Bronchial epithelial cell (primary cell): ENCODE measurements at places on chromosomes 3 and 15.
A peak's percentile ranks its signal among the peaks of the same experiment; 100 is the strongest.

GRCh38 chr3:108983051-108983450, 29.4 kb upstream of the GUCA1C start:
- peak; percentile 46 for DNase-seq

GRCh38 chr3:157427901-157428300, 8.7 kb upstream of the PTX3 start:
- DNase-seq = no peak

DNA sequence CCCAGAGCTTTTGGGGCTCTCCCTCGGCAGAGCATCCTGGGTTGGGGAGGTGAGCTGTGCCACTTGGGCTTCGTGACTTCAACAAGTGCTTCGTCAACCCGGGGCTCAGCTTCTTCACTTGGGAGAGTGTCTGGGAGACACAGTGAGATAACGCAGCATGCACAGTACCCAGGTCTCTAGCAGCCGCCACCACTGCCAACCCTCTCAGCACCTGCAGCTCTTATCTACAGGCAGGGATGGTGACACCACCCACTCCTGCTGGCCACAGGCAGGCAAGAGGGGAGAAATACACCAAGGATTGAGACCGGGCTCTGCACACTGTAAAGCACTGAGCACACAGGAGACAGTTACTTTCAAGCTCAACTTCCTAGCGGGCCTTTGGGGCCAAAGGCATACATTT, 11.6 kb downstream of the TKT start:
- DNase-seq = no peak

- no peak for DNase-seq
Measured at GRCh38 chr3:39127269-39127907, 19.9 kb downstream of the TTC21A start.

DNA sequence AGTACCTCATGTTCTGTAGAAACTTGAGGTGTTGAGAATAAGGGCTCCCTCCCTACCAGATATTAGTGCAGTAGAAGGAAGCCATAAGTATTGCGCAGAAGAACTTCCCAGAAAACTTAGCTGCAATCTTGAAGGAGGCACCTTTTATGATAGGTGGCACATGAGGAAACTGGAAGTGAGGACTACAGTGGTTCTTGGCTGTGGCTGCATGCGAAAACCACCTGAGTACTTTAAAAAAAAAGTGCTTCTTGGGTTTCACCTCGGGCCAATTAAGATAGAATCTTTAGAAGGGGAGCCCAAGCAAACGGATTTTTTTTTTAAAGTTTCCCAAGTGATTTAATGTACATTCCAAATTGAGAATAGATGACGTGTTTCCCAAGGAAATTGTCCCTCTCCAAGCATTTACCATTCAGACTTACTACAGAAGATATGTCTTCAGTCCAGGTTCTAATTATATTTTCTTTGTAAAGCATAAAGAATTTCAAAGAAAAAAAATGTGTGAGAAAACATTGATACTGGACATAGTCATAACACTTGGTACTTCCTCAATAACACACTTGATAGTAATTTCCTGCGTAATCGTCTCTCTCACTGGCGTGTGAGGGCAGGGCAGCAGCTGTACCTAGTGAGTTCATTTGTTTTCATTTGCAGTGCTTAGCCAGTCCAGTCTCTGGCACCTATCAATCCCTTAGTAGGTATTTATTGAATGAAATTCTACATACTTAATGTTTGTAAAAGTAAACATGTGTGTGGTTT, 12.3 kb upstream of the NR1I2 start:
- peak; percentile 78 for DNase-seq

GRCh38 chr3:156826896-156827882, 1.0 kb downstream of the LEKR1 start:
- no peak for DNase-seq

DNA sequence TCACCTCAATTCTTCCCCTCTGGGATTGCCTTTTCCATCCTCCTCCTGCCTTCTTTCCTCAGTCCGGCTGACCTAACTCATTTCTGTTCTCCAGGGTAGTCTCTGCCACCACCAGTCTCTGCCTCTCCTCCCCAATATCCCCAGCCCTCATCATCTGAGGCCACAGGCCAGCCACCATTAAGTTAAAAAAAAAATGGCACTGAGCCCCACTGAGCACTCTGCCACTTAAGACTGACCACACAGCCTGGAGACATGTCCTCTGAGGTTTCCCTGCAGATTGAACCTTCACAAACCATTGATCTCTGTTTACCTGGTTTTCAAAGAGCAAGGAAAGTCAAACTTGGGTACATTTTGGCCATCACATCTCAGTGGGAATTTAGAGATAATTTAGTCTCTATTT, 13.6 kb downstream of the LRRC2 start:
- no peak for DNase-seq

- DNase-seq = no peak
Measured at GRCh38 chr15:35111861-35112260, 26.8 kb upstream of the NANOGP8 start.

GRCh38 chr15:59354417-59355031, 18.1 kb downstream of the MYO1E start:
- DNase-seq = no peak

- DNase-seq = no peak
Measured at GRCh38 chr3:134859341-134859740, 64.3 kb downstream of the EPHB1 start.

- peak; percentile 74 for DNase-seq
Measured at GRCh38 chr15:77420610-77421369, at the start of gene HMG20A. Gene HMG20A (plus strand): TSS chr15:77420888. CDS start chr15:77458408, 37,520 bp downstream.

- peak; percentile 34 for DNase-seq
Measured at GRCh38 chr15:43966646-43967045, 139.8 kb downstream of the WDR76 start.

DNA sequence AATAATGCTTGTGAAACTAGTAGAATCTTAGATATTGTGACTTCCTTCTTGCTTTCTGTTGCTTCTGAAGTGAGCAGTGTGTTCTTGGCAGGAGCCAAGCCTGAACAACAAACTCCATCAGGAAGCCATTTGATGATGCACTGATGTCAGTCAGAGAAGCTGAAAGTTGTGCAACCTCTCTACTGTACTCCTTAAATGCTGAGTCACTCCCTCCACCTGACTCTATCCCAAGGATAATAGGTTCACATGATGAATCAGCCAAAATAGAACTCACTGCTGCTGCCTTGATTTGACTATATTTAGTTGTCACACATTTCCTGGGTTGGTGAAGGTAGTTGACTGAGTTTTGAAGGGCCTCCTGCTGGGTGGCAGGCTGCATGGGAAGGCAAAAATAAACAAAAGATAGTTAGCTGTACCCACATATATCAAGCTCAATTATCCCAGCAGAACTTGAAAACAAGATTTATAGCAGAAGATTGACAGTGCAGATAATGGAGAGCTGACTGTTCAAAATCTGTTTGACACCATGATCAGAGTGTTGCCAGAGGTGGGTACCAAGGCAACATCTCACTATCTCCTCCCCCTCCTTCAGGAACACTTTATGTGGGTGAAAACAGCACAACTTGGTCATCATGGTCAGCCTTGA, 328.4 kb upstream of the DPH6 start:
- peak; percentile 97 for DNase-seq

DNA sequence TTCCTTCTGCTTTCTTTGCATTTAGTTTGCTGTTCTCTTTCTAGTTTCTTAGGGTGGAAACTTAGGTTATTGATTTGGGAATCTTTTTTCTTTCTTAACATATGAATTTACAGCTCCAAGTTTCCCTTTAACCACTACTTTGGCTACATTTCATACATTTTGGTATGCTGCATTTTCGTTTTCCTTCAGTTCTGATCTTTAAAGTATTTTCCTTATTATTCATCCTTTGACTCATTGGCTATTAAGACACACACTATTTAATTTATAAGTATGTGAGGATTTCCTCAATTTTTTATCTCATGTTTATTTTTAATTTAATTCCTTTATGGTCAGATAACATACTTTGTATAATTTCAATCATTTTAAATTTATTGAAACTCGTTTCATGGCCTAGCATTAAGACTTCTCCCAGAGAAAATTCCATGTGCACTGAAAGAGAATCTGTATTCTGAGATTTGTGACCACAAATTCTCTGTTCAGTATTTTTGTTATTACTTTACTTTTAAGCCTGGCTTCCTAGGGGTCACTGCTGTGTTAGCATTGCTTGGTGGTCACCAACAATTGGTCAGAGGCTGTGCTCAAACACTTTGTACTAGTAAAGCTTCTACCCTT, 87.7 kb downstream of the CFAP20DC start:
- DNase-seq = peak; percentile 3

GRCh38 chr3:37457378-37458065, 283.1 kb upstream of the LRRFIP2 start:
- DNase-seq = no peak

GRCh38 chr15:27743638-27744037, 355.5 kb downstream of the OCA2 start:
- no peak for DNase-seq

- DNase-seq = no peak
Measured at GRCh38 chr15:82798531-82799166, 7.2 kb downstream of the FSD2 start.

GRCh38 chr3:183875411-183875810, 9.3 kb downstream of the PARL start:
- DNase-seq = no peak

- DNase-seq = no peak
Measured at GRCh38 chr3:17402442-17402841, 340.0 kb downstream of the TBC1D5 start.

- no peak for DNase-seq
Measured at GRCh38 chr3:106381286-106381938, 512.6 kb upstream of the CBLB start.

- DNase-seq = no peak
Measured at GRCh38 chr15:62426387-62426956, 261.4 kb upstream of the C2CD4B start.

- DNase-seq = peak; percentile 20
Measured at GRCh38 chr15:47964229-47964628, 156.6 kb upstream of the SLC24A5 start.

DNA sequence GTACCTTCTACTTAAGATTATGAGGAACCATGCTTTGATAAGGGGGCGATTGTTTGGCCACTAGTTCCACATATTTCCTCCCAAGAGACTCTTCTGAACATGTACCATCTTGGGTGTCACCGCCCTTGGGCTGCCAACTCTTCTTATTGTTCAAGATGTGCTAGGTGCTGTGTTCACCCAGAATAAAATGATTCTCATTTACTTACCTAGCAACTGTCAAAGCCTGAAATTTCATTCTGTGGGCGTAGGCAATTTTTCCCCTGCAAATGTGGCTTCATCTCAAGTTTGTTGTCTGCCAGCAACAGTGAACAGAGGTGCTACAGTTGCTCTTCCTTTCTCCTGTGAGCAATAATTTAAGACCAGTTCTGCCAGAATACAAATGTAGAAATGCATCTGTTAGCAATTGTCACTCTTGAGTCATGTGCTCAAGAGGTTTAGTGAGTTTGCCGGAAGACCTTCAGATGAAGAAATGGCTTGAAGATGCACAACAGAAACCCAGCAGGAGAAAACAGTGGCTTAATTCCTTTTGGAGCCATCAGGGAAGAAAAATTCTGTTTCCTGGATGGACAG, 41.3 kb upstream of the RARB start:
- peak; percentile 1 for DNase-seq

GRCh38 chr3:181896605-181897004, 184.9 kb downstream of the SOX2 start:
- DNase-seq = no peak

DNA sequence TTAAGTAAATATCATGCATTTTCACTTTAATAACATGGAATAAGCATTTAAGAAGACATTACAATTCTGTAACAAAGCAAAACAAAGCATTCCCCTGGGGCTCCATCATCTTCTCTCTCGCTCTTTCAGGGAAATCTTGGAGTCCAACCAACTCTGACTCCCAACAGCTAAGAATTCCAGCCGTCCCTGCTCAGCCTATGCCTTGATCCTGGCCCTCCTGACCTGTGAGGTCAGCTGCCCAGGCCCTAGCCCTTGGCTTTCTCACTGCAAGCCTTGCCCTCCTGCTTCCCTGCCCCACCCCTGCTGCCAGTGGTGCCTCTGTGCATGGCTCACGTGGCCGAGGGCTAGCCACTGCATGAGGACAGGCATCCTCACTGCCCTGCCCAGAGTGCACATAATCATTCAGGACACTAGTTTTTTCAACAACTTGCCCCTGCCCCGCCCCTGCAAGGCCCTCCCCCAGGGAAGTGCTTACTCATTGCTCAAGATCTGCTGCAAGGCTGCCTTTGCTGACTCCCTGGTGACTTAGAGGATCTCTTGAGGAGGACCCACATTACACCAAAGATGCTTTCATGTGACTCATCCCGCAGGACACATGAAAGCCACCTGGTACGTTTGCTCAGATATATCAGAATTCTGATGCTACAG, 37.6 kb downstream of the MTMR10 start:
- peak; percentile 89 for DNase-seq
